ENCODE measurements at places on chromosomes 5 and 9.
A peak's percentile ranks its signal among the peaks of the same experiment; 100 is the strongest.

DNA sequence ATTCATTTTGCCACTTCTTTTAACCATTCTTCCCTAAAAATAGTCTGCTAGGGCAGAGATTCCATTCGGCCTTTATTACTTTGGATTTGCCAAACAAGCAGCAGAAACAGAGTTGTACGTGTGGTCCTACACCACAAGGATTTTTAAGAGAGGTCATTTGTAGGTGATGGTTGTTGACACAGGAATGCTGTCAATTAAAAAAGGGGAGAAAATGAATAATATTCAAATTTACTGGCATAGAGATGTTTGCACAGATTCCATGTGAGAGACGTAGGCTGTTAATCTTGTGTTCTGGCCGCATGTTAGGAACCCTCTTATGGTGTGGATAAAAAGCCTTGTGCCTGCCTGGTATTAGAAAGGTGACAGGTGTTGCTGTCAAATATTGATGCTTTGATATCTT lies 34.9 kb downstream of the TRIO start:
- DNase-seq = peak; percentile 50

GRCh38 chr9:78118742-78119473 lies 87.3 kb upstream of the GNAQ start:
- no peak for DNase-seq

DNA sequence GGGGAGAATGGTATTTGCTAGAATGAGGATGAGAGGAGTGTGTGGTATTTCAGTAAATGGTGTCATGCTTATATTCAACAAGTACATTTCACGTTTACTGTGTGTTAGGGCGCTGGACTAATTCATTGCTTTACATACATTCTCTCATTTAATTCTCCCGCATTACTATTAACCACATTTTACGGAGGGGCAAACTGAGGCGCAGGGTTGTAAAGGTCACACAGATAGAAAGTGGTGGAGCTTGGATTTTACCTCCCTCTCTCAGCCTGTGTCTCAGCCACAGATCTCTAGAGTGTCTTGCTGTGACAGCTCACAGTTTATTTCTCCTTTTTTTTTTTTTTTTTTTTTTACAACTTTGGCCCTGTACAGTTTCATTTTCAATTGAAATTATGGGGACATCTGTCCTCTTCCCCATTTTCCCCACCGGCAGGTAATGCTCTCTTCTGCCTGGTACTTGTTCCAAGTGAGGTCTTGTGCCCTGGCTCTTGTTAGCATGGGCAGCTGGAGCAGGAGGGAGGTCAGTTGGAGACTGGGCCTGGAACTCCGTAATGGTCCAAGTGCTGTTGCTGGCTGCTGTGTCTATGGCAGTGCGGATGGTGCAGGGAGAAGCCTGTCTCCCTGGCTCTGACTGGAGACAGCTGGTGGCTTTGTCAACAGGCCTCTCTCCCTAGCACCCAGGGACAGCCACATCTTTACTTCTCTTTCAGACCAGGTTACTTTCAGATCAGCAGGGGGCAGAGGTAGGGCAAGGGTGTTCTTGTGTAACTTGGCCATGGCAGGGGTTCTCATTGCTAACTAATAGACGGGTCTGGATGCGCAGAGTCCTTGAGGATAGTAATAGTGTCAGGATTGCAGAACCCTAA lies 20.5 kb upstream of the NDST1 start:
- DNase-seq = no peak

- DNase-seq = no peak
Observed at GRCh38 chr9:91111226-91111625, 250.5 kb downstream of the AUH start.

- no peak for DNase-seq
Observed at GRCh38 chr9:91898451-91899218, 51.4 kb downstream of the ROR2 start.

Measured in astrocyte of the cerebellum (primary cell).